Thyroid gland (tissue), 4 donors: ENCODE measurements at places on chromosomes 5 and 9.
A peak's percentile ranks its signal among the peaks of the same experiment; 100 is the strongest.

GRCh38 chr5:53616939-53617549, 56.6 kb downstream of the NDUFS4 start:
- DNase-seq: no peak

DNA sequence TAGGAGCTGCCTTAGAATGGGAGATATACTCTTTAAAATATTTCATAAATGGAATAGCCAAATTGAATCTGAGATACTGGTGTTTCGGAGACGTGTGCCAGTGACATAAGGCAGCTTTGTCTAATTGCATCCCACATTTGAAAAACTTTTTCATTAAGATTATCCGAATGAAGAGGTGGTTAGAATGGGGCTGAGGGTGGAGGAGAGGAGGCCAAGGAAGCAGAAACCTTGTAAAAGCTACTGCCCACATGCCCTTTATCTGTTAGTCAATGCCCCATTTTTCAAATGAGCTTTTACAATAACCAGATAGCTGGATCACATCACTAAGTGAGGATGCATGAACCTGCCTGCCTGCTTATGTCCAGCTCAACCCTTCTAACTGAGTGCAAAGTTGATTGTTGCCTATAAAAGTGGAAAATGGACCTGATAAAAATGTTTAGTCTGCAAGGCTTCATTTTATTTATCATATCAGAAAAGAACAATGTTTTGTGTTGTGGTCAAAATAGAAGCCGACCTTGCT, 34.8 kb downstream of the SNX24 start:
- no peak for DNase-seq

DNA sequence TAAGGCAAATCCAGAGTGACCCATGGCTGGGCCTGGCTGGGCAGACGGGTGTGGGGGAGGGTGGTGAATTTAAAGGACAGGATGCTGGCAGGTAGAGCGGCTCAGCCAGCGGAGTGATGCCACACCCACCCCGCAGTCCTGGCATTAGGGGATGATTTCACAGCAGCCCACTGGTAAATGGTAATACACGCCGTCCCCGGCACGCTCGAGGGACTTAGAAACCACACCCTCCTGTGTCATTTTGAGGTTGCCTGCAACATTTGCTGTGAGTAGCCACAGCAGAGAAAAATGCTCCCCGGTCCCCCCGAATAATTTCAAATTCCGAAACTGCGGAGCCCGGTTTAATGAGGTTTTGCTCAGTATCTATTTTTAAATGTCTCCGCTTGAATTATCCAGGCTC, 71.3 kb upstream of the FCN2 start:
- no peak for DNase-seq

DNA sequence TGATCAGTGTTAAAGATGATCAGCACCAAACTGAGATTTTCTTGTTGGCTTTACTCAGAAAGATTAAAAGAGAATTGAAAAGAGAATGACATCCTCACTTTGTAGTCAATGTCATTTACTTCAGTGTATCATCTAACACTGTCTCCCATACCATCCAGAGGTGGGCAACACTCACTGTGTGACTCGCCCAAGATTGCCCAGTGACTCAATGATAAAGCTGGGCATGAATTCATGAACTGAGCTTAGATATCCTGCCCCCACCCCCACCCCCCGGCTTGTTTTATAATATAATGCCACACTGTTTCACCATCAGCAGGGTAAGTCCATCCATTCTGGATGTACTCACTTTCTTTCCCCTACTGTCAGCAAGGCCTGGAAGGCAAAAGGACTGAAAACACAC, 242.2 kb downstream of the FAM114A2 start:
- no peak for DNase-seq

DNA sequence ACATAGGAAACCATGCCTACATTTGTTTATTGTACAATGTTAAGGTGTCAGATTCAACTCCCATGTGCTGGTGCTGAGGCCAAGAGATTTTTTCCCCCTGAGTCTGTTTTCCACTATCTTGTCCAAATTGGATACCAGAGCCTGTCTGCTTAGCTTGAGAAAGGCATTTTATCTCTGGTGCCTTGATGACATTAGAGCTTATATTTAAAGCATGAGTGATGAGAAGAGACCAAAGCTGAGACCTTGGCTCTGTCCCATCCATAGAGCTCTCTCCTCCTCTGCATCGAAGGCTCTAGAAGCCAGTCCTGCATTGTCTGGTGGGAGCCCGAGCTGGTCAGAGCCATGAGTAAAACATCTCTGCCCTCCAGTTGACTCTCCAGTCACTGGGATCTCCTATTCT, 10.4 kb upstream of the PPP2CA start:
- no peak for DNase-seq

DNA sequence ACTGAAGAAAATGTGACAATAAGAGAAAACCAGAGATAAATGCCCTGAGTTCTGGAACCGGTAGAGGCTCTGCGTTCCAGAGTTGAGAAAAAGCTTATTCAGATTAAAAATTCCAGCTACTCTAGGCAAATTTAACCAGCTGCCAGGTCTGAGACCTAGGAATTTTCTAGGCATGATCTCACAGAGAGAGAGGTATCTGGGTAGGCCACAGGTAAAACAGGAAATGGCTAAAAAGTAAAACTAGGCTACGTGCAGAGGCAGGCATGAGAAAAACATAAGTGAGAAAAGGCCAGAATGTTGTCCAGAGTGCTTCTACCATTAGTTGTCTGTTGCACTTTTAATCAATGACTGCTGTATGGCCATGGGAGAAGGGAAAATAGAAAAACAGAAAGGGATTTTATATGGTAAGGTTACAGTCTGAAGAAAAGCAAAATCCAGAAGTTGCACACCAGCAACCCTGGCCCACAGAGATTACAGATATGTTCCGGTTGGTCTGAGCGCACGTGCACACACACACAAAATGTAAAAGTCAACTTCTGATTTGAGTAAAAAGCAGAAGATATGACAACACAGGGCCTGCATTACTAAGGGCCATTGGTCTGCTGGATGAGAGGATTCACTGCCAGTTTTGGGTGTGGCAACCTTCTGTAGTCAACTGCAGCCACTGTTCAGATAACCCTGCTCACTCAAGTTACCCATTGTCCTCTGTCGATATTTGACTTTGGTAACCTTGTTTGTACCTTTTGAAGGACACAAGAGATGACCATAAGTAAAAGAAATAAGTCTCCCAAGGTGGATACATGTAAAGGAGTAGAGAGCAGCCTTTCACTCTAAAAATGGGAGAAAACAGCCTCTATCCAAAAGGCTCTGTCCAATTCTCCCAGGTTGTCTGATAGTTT, 266.0 kb downstream of the DTWD2 start:
- DNase-seq: no peak

- peak; percentile 91 for DNase-seq
Observed at GRCh38 chr5:157930710-157931109, 71.8 kb upstream of the CLINT1 start.

GRCh38 chr5:169125571-169125970, 175.4 kb downstream of the SLIT3 start:
- no peak for DNase-seq

DNA sequence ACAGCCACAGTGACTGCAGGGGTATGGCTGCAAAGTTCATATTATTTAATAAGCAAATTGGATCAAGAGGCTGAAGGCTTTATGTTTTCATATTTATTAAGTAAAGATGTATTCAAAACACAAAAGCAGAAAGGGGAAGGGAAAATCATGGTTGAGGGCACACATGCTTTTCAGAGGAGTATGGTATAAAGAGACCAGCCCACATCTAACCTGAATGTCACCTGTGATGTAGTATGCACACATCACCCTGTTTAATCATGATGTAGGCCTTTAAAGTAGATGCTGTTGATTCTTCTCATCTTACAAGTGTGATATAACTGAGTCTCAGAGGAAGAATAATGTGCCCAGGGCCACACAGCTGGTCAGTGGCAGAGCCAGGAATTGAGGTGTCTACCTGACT, 211.8 kb downstream of the DCP2 start:
- no peak for DNase-seq

DNA sequence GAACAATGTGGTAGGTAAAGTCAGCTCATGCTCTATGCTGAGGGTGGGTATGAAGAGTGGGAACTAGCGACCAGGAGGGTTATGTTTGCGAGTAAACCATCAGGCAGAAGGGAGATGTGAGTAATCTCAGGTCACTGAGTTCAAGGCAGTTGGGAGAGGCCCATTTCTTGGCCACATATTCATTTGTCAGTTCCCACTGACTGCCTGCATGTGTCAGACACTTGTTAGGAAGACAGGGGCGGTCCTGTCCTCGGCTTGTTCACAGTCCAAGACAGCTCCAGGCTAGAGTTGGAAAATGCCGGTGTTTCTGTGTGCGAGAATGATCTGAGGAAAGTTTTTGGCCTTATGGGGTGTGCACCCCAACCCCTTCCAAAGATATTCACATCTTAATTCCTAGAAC, 48.6 kb upstream of the GDNF start:
- DNase-seq: no peak

GRCh38 chr9:105168870-105169319, 75.6 kb upstream of the SLC44A1 start:
- DNase-seq: no peak

DNA sequence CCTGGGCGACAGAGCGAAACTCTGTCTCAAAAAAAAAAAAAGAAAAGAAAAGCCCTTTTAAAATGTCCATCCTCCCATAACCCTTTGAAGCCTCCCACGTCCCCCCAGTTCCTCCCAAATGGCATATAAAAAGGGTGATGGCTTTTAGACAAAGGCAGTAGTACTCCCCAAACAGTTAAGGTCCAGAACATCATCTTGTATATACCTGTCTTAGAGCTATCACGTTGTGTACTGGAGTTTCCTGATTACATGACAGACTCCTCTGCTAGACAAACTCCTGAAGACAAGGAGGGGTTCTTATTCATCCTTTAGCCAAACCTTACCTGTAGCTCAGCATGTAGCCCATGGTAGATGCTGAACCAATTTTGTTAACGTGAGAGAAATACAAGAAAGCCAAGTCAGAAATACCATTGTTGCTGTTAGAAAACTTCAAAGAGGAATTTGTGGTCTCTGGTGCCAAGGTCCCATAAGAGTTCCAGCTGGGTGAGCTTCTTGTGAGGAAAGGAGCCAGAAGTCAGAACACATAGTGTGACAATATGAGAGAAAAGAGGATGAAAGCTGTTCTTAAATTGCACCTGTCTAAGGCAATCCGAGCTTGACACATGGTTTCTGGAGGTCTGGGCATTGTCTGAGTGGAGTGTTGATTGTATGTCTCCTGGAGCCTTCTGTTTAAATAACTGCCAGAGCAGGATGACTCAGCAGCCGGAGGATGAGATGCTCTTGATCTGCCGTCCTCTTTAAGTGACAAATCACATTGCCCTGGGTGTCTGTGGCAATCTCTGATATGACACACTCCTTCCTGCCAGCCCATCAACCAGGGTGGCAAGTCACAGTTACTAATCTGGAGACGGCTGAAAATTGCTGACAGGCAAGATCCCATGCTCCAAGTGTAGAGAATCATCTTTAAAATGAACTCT, 69.1 kb downstream of the ARRDC3 start:
- peak; percentile 80 for DNase-seq

DNA sequence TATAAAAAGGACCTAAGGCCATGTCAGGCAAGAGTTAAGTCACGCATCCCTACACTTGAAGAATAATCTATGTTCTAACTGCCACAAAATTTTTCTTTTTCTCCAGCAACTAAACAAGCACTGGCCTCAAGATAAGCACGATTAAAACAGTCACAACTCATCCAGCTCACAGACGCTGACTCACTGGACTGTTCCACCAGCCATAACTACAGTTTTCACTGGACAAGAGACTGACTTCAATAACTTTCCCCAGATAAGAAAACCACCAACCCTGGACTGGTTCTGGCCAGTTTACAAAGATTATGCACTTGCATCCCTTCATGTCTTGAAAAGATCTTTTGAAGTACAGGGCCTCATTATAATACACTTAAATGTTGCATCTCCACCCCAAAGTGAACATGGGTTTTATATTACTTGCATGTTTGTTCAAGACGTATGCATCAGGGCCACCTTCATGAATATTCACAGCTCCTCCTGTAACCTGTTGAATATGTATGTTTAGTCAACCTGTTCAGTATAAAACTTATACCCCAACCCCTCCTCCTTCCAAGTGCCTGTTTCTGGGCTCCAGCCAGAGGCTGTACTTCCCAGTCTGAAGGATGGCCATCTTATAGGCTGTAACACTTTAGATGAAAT, 129.3 kb upstream of the EPB41L4A start:
- DNase-seq: peak; percentile 31

DNA sequence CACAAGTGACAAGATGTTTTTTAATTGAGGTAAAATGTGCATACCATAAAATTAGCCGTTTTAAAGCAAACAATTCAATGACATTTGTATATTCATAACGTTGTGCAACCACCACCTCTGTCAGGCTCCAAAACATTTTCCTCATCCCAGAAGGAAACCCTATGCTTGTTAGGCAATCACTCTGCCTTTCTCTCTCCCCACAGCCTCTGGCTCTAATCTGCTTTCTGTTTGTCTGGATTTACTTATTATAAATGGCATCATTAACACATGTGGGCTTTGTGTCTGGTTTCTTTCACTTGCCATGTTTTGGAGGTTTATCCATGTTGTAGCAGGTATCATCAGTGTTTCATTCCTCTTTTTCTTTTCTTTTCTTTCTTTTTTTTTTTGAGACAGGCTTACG, 1.4 kb upstream of the N4BP3 start:
- no peak for DNase-seq

DNA sequence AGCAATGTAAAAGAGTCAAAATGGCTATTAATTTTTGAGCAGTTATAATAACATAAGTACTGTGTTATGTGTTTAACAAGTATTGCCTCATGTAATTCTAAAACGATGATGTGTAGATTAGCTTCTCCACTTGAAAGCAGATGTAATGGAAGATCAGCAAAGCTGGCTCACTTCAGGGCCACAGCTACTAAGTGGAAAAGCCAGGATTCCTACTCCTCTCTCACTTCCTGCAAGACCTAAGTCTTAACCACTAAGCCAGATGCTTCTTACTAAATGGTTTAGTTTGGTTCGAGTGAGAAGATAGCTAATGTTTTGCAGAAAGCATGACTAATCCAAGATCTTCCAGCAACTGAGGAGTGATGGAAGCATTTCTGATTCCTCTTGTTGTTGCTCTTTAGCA, 15.7 kb upstream of the TNC start:
- no peak for DNase-seq

- DNase-seq: no peak
Observed at GRCh38 chr9:88722753-88723152, 187.8 kb downstream of the NXNL2 start.

GRCh38 chr5:151811593-151812321, 40.0 kb downstream of the G3BP1 start:
- DNase-seq: no peak
